Spinal cord (tissue), 10 donors: ENCODE measurements at places on chromosomes 12 and 14.

- DNase-seq = no peak
Observed at GRCh38 chr14:91290986-91291385, 46.5 kb upstream of the GPR68 start.

- DNase-seq = no peak
Observed at GRCh38 chr12:118645219-118645618, 268.9 kb downstream of the SUDS3 start.

DNA sequence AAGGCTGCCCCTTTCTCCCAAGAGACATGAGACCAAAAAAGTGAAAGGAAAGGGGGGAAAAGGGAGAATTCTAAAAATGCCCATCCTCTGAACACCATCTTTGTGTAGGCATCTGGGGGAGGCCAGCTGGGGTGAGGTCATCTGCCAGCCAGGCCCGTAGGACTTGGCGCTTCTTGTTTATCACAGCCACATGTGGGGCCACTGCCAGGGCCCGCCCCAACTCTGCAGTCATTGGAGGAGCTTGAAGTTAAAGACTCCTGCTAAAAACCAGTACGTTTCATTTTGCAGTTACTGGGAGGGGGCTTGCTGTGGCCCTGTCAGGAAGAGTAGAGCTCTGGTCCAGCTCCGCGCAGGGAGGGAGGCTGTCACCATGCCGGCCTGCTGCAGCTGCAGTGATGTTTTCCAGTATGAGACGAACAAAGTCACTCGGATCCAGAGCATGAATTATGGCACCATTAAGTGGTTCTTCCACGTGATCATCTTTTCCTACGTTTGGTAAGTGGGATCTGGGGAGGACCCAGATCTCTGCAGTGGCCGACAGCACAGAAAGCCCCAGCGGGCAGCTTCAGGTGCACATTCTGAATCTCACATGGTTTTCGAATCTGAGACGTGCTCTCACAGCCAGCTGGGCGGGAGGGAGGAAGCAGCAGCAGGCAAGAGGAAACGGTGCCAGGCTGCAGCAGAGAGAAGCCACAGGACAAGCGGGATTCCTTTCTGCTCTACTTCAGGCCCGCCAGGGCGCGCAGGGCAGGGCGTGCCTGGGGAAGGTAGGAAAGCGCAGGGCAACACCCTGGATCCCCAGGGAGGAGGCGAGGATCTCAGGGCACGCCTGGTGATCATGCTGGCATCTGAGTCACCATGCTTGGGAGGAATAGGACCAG, at the start of gene P2RX7:
Gene P2RX7, plus strand, starts transcription at position 276 of the 881 bp plus-strand sequence. Its CDS starts 95 bp downstream, at position 371.
- DNase-seq = peak; percentile 62

DNA sequence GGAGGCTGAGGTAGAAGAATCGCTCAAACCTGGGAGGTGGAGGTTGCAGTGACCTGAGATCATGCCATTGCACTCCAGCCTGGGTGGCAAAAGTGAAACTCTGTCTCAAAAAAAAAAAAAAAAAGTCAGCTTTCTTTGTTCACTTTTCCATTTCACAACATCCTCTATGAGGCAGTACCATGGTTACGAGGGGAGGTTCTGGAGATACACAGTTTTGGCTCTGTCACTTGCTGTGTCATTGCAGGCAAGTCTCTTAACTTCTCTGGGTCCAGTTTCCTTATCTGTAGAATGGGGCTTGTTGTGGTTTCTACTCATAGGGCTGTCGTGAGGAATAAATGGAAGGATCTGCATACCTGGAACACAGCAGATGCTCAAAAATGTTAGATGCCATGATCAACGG, 75.6 kb upstream of the SLC24A4 start:
- DNase-seq = no peak

- DNase-seq = no peak
Observed at GRCh38 chr12:180445-180844, 33.5 kb downstream of the SLC6A12 start.

- DNase-seq = no peak
Observed at GRCh38 chr12:44581642-44582242, 294.4 kb downstream of the NELL2 start.
